ENCODE measurements at places on chromosomes 3 and 15.

- H3K4me3 ChIP-seq = no peak overlapping the region
- no peaks in the 10 kb centered on the region for H3K27me3 ChIP-seq
- peaks cover 4% of the 10 kb centered on the region for H3K36me3 ChIP-seq
- no peaks in the 10 kb centered on the region for H3K4me1 ChIP-seq
- H3K27ac ChIP-seq = no peak overlapping the region
- no peak for DNase-seq
These were observed 5.3 kb downstream of the ULK4 start for GRCh38 chr3:41956574-41956973.

GRCh38 chr3:15092686-15093085 is 6.3 kb downstream of the RBSN start:
- H3K4me3 ChIP-seq = no peak overlapping the region
- no peak for DNase-seq
- no peak overlapping the region for H3K27ac ChIP-seq
- no peaks in the 10 kb centered on the region for H3K4me1 ChIP-seq
- H3K36me3 ChIP-seq = peaks cover 33% of the 10 kb centered on the region

DNA sequence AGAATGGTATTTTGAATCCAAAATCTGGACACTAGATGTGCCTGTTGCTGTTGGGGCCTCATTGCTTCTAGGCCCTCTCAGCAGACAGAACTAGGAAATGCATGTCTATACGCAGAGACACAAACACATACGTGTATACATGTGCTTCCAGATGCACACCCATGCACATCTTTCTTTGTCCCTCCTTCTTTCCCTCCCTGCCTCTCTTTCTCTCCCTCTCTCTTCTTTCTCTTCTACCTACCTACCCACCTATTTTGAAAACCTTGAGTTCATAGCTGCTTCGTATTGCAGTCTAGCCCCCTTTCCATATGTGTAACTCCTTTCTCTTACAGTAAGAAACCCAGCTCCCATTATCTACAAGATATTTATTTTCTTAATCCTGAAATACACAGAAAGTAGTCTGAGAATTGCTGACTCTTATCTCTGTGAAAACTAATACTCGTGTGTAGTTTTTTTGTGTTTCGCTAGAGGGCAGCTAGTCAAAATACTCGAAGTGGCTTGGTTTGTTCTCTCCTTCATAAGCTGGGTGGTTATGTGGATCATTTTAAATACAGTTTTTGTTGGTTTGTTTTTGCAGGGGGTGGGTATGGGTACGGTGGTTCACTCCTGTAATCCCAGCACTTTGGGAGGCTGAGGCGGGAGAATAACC is 18.5 kb downstream of the RPL32 start:
- no peak for DNase-seq
- H3K27ac ChIP-seq = no peak overlapping the region
- H3K27me3 ChIP-seq = no peaks in the 10 kb centered on the region
- no peaks in the 10 kb centered on the region for H3K4me1 ChIP-seq
- H3K36me3 ChIP-seq = peaks cover 60% of the 10 kb centered on the region

- H3K27ac ChIP-seq = no peak overlapping the region
- H3K27me3 ChIP-seq = no peaks in the 10 kb centered on the region
- DNase-seq = no peak
- H3K36me3 ChIP-seq = peaks cover 22% of the 10 kb centered on the region
These were observed 85.9 kb downstream of the AQR start for GRCh38 chr15:34883633-34884032.

- no peak overlapping the region for H3K4me3 ChIP-seq
- DNase-seq = no peak
- no peaks in the 10 kb centered on the region for H3K27me3 ChIP-seq
These were observed 25.5 kb downstream of the ZXDC start for GRCh38 chr3:126450219-126450618.

All from ascending aorta (tissue), 2 donors.